ENCODE measurements at places on chromosomes 3 and 15.
A peak's percentile ranks its signal among the peaks of the same experiment; 100 is the strongest.

- no peak for DNase-seq
Measured at GRCh38 chr3:112334691-112335433, 1.9 kb downstream of the CD200 start.

GRCh38 chr3:120113128-120114116 lies 19.2 kb upstream of the GSK3B start:
- no peak for DNase-seq

DNA sequence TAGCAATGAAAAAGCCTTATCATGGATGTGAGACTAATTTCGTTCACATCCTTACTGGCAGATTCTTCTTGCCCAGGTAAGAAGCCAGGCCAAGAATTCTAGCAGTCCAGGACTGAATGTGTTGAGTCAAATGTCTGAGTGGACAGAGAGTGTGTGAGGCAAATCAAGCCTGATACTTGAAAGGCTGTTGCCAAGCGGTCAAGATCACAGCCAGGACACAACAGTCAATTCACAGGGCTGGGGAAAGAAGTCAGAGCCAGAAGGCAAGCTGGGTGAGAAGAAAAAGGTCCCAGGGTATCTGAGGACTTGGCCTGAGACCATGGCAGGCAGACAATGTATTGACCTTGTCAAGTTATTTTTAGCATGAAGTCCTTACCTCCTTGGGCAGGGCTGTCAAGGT lies 301.3 kb downstream of the ZNF385D start:
- no peak for DNase-seq

- DNase-seq, result no peak
Measured at GRCh38 chr3:119524931-119525662, 26.8 kb downstream of the TIMMDC1 start.

DNA sequence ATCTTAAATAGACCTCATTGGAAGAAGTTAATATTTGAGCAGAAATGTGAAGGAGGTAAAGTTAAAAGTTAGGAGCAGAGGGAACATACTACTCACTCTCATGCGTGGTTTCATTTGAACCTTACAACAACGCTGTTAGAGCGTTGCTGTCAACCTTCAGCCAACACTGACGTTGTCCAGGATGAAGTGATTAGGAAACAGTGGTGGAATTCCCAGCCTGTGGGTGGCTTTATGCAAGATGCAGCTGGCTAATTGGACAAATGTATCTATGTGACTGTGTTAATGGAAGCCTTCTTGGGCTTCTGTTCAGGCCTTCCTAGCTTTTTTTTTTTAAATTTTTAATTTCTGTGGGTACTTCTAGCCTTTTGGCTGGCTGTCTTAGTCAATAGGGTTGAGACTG lies 40.5 kb downstream of the PTPRG start:
- DNase-seq, result no peak

DNA sequence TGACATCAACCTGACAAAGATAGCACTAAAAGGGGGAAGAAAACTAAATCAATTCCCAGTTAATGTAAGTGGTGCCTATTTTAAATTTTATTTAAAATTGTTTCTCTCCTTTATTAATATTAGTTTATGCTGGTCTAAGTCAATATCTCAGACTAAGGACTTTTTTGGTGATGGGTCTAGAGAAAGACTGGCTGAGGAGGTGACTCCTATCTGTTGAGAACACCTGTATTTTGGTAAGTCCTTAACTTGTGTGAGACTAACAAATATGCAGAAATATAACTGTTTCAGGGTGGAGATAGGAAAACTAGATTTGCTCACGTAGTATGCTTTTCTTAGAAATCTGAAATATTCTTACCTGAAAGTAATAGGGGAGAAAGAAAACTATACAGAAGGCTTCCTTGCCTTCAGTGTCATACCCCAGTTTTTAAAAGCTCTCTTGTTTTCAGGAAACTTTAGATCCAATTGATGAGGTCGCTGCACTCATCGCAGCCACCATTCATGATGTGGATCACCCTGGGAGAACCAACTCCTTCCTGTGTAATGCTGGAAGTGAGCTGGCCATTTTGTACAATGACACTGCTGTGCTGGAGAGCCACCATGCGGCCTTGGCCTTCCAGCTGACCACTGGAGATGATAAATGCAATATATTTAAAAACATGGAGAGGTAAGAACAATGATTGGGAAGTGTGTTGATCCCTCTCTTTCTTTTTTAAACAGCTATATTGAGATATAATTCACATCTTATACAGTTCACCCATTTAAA lies 138.9 kb downstream of the PDE8A start:
- DNase-seq, result no peak

DNA sequence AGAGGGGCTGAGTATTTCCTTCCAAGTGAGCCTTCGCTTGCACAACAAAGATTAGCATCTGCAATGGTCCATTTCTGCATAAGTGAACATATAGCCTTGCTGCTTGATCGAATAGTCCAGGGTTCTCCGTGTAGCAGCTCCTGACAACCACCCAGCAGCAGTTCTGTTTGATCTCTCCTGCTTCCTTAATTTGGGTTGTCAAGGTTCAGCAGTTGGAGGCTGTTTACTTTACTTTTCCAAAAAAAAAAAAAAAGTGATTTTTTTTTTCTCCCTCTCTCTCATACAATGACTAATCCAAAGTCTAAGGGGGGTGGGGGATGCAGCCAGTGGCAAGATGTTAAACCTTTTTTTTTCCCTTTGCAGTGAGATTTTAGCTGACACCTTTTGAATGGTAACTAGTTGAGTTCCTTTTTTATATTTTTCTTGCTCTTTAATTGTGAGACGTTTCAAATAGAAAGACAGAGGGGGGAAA lies 3.6 kb downstream of the FOXP1 start:
- DNase-seq, result no peak

GRCh38 chr3:191246630-191247029 lies 47.6 kb downstream of the OSTN start:
- DNase-seq, result no peak

- DNase-seq, result no peak
Measured at GRCh38 chr3:129695230-129695629, 88.8 kb upstream of the PLXND1 start.

- DNase-seq, result no peak
Measured at GRCh38 chr3:53824795-53825194, 21.4 kb downstream of the CHDH start.

DNA sequence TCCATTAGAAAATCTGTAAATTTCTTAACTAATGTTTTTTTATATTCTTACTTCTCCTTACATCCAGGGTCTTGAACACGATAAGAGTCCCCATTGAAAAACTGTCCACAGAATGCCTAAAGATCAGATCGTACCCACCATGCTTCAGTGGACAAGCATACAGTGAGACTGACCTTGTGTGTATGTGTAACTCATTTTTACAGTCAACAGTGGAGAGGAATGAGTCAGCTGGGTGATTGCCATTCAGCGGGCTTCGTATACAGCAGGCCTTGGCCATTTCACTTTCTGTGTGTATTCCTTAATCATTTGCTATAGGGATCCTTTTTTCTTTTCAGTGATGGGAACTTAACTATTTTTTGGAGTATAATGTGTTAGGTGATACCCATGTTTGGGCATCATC lies 10.6 kb downstream of the PARP14 start:
- no peak for DNase-seq

DNA sequence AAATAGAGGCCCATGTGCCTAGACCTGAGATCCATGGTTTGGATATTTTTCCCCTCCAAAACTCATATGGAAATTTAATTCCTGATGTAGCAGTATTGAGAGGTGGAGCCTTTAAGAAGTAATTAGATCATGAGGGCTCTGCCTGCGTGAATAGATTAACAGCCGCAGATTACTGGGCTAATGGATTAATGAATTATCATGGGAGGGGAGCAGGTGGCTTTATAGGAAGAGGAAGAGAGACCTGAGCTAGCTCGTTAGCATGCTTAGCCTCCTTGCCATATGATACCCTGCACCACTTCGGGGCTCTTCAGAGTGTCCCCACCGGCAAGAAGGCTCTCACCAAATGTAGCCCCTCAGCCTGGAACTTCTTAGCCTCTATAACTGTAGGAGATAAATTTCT lies 15.8 kb downstream of the ARHGEF26 start:
- DNase-seq, result no peak

DNA sequence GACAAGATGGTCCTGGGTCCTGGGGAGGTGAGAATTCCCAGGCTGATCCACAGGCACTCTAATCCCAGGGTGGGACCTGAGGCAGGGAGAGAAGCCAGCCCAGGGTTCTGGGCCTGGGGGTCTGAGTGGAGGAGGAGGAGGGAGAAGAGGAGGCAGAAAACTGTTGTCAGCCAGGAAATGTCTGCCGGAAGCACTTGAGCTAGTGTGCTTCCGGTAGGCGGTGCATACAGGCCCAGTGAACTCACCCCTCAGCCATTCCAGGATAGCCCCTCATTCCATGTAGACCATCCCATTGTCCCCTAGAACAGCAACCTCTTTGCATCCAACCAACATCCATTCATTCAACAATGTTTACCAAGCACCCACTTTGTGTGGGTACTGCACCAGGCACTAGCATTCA lies 47.9 kb upstream of the LCTL start:
- DNase-seq, result no peak

- DNase-seq, result no peak
Measured at GRCh38 chr15:54820098-54820497, 376.6 kb downstream of the RSL24D1 start.

DNA sequence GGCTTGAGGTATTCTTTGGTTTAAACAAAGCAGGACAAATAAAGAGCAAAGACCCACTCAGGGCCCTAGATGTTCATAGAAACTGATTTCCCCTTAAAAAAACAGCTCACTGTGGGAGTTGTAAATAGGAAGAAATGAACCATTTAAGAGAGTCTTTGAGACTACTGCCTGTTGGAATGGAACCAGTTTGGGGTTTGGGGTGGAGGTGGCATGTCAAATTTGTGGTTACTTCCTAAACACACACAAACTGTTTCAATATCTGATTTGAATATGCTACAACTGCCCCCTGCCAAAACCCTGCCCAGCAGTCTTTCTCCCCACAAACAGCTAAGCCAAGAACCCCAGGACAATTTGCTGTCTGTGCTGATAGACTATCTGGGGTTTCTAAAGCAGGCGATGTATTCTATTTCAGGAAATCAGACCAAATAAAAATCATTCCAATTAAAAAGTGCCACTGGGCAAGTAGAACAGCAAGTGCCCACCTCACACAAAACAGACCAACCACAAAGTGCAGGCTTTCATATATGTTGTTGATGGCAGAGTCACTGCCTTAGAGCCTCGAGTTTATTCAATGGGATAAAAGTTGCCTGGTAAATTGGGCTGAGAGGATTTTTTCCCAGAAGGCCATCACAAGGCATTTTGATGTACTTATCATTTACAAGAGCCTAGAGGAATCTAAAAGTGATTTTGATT lies 293.9 kb upstream of the PROK2 start:
- DNase-seq, result no peak

- DNase-seq, result no peak
Measured at GRCh38 chr15:22950256-22950990, 29.7 kb downstream of the CYFIP1 start.

- DNase-seq, result no peak
Measured at GRCh38 chr15:35854316-35854715, 308.4 kb upstream of the DPH6 start.

- no peak for DNase-seq
Measured at GRCh38 chr15:100335335-100335999, 6.3 kb downstream of the ADAMTS17 start.

GRCh38 chr15:34280193-34280592 lies 55.4 kb downstream of the EMC4 start:
- no peak for DNase-seq

GRCh38 chr3:139465636-139466035 lies 10.7 kb downstream of the RBP2 start:
- no peak for DNase-seq

DNA sequence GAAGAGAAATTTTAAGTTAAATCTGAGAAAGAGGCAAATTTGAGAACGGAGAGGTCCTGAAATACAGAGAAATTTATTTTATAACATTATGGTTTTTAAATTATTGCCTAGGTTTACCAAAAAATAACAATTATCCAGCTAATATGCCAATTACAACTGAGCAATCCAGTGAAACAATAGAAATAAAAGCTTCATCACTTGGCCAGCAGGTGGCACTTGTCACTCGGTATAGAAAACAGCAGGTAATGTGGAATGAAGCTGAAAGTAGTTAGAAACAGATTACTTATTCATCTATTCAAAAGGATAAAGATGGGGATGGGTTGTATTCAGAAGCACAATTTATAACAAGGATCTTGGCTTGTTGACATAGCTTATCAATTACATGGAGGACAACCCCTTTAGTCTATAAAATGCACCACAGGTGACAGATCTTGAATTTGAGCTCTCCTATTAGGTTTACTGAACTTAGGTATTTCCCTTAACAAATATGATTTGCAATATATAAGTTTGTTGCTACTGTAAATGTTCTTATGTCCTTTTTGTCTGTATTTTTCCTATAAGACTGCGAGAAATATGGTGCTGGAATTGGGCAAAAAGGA lies 70.1 kb upstream of the GUCA1C start:
- DNase-seq, result peak; percentile 12

DNA sequence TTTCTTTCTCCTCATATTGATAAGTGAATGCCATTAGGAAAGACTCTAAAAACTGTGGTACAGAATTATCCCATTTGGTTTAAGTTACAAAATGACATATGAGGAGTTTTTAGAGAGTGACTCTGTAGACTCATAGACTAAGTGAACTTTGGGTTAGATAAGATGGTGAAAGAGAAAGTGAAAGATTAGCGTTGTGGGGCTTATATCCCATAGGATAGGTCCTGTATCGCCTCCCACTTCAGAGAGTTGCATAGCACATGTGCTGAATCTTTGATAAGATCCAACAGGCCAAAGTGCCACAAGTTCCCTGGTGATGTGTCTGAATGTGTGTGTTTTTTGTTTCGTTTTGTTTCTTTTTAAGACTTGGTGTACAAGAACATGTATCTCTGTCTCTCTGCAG lies 666.9 kb downstream of the MECOM start:
- DNase-seq, result no peak

GRCh38 chr3:172607305-172608121 lies 84.3 kb upstream of the TNFSF10 start:
- no peak for DNase-seq

DNA sequence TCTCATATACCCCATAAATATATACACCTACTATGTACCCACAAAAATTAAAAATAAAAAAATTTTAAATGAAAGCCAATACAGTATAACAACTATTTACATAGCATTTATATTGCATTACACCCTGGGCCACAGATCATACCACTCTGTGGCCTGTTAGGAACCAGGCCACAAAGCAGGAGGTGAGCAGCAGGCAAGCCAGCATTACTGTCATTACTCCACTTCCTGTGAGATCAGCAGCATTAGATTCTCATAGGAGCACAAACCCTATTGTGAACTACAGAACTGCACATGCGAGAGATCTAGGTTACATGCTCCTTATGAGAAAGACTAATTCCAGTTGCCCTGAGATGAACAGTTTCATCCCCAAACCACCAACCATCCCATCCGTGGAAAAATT lies 17.4 kb downstream of the FILIP1L start:
- no peak for DNase-seq

- DNase-seq, result no peak
Measured at GRCh38 chr15:76823890-76824289, 81.2 kb downstream of the SCAPER start.

DNA sequence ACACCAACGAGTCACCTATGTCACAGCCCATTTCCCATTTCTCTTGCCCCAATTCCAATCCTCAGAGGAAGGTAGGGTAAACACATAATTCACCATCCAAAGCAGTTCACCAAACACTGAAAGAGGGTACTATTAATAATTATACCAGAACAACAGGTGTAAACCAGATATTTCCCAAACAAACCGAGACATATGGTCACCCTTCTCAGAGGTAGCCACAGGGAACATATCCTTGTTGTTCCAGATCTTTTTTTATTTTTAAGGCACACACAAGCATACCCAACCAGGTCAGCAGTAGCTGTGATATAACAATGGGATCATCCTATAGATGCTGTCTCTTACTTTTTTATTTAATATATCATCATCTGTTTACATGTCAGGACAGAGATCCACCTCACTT lies 24.7 kb downstream of the MAGI1 start:
- DNase-seq, result no peak

GRCh38 chr15:28881170-28881569 lies 4.6 kb upstream of the APBA2 start:
- DNase-seq, result no peak

All from stimulated activated CD4-positive, alpha-beta T cell treated with anti-CD3 and anti-CD28 coated beads, TNF-alpha, amount 100 ng/mL, for 24 hours (primary cell).